Stimulated activated CD4-positive, alpha-beta T cell treated with anti-CD3 and anti-CD28 coated beads, Interleukin-15, amount 100 ng/mL, for 48 hours (primary cell): ENCODE measurements at places on chromosomes 7 and 10.

- no peak for DNase-seq
Measured at GRCh38 chr10:99966306-99966705, 43.4 kb downstream of the DNMBP start.

- DNase-seq = no peak
Measured at GRCh38 chr7:52670608-52671225, 364.7 kb upstream of the POM121L12 start.

GRCh38 chr10:119516381-119517234, 25.9 kb downstream of the RGS10 start:
- peak; percentile 69 for DNase-seq

GRCh38 chr10:45673074-45673648, 589 bp upstream of the ZFAND4 start:
- DNase-seq = no peak

GRCh38 chr10:124643330-124644009, 100.7 kb downstream of the FAM53B start:
- DNase-seq = no peak
